Omental fat pad (tissue), 4 donors: ENCODE measurements at places on chromosomes 2 and 18. TPM values are rescaled to one million over a fixed set of nuclear protein-coding genes. Genes with fewer than 3 reads are reported as not detected.

GRCh38 chr2:215452725-215453124 lies 16.9 kb upstream of the FN1 start:
- no peak for DNase-seq

DNA sequence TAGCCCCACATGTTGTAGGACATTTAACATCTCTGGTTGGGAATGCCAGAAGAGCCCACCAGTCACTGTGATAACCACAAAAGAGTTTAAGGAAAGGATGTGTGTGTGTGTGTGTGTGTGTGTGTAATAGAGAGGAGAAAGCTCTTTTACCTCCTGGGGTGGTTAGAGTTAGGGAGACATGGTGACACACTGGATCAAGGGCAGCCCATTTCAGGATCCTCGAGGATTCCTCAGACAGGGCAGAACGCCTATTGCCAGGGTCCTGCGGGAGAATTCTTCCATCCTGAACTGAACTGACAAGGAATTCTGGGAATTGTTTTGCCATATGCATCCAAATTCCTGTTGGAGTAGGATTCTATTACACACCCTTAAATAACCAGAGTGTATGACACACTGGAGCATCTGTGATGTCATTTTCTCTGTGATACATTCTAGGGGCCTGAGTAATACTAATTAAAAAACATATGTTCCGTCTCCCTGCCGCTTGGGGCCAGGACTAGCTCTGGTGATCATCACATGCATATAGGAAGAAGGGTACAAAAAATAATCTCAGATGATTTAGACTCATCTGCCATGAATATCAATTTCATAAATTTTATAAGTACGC lies 156.4 kb upstream of the MMADHC start:
- no peak for DNase-seq

GRCh38 chr2:237696461-237696860 lies 69.1 kb downstream of the LRRFIP1 start:
- DNase-seq, result no peak

DNA sequence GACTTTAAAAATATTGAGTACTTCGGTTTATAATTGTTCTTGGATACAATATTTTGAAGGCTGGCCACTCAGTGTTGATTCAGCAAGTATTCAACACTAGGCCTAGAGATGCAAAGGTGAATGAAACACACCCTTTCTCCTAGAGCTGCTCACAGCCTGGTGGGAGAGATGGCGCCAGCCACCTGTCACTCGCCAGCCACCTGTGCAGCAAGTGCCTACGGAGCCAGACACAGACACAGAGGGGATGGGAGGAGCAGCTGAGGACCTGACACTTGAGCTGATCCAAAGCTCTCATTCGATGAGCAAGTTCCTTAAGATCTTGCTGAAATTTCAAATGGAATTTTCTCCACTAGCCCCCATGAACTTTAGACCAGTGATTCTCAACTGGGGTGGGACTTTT lies 151.1 kb upstream of the RIOK3 start:
- no peak for DNase-seq

DNA sequence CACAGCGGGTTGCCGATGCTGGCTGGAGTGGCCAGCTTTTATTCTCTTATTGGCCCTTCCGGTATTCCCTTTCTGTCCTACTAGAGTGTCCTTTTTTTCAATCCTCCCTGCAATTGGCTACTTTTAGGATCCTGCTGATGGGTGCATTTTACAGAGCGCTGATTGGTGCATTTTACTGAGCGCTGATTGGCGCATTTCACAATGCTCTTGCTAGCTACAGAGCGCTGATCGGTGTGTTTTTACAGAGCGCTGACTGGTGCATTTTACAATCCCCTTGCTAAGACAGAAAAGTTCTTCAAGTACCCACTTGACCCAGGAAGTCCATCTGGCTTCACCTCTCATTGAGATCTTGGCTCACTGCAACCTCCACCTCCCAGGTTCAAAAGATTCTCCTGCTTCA lies 44.4 kb upstream of the SPRED2 start:
- no peak for DNase-seq

DNA sequence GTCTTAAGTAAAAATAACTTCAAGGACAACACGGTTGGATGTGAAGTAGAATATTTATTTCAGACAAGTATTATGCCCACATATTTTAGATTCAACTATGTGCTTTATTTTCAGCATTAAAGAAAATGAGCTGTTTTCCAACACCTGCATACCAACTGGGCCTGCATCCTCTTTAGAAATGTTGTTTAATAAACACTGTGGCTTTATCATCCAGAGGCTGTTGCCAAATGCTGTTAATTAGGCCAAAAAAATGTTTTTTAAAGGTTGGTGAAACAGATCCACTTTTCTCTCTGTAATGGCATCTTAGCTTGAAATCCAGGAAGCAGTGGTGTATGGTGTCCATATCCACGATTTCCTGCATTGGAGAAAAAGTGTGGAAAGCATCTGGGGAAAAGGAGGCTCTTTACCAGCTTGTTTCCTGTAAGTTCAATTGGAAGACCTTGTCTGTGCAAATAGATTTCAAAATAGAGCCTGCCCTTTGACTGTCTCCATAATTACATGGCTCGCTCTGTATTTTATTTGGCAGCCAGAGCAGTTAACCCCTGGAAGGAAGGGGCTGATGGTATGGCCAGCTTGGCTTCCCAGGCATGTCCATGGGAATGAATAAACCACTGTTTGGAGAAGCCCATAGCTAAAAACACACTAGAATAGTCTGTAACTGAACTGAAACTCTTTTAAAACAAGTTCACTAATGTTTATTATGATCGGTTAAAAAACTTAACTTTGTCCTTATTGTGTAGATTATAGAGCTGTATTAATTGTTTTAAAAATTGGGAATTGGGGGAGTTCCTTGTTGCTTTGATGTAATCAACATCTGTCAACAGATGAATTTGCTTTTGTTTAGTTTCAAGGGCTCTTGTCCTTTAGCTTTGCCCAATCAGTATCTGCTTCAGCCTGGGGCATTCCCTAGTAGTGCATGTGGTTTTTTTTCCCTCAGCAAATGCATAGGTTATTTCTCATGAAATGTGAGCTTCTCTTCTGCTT lies 33.0 kb upstream of the DLX1 start:
- no peak for DNase-seq

DNA sequence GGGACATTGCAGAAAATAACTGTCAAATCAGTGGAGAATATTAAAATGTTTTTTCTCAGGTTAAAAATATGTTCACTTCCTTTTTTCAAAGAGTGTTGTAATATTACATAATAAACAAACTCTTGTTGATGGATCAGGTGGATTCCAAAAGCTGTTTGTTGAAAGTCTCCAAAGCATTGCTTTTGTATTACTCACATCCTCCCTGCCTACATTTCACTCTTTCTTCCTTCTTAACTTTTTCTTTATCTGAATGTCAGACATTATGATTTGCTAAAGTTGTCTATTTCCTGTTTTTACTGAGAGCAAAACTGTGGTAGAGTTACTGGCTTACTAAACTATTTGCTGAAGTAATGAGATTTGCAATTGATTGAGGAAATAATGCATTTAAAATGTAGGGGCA lies 92.1 kb downstream of the CDH19 start:
- no peak for DNase-seq

GRCh38 chr2:19574778-19575260 lies 216.4 kb upstream of the OSR1 start:
- no peak for DNase-seq

DNA sequence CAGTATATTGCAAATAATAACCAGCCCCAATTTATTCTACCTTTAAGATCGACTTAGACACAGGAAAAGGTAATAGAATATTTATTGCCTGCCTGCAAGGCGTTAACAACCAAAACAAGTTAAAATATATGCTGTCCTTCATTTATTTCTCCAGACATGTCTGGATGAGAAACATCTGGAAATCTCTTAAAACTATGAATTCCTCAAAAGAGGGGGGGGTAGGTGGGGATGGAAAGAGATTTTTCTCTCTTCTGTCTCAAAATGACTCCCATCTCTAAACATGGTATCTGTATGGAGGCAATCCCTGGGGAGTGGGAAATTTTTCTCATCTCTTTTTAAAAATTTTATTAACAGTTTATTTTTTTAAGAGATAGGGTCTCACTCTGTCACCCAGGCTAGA lies 113.0 kb downstream of the CDH2 start:
- no peak for DNase-seq

DNA sequence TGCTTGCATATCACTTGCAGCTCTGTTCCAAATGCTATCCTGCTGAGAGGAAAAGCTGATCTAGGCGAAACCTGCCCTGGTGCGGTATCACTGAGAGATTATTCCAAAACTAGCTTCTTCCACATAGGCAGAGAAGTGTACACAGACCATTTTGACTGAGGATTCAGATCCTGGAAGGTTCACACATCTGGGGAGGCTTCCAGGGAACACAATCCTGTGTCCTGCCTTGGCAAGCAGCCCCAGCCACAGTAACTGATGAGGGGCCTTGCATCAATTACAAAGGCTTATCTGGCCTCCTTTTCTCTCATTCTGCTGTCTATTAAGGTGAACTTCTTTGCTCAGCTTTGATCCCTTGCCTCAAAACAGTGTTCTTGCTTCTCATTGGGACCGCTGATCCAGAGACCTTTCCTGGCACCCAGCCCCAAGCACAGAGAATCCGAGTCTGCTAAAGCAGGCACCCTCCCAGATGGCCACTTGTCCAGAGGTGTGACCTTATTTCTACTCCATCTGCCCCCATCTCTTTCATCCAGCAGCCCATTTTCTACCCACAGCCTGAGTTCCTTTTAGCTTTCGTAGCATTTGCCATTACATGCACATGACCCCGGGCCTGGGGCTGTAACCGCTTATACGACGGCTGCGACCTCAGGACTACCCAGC lies 52.3 kb upstream of the ZFP36L2 start:
- DNase-seq, result no peak

CRYGD gene
- not detected for total RNA-seq

GPR35 gene
- 2.3 TPM for total RNA-seq

NAB1 gene
- total RNA-seq, result 50.7 TPM
